CD8-positive, alpha-beta T cell (primary cell): ENCODE measurements at places on chromosomes 5 and 9.
A peak's percentile ranks its signal among the peaks of the same experiment; 100 is the strongest.

- no peak for DNase-seq
Measured at GRCh38 chr5:93589829-93590215, 6.8 kb downstream of the NR2F1 start.

DNA sequence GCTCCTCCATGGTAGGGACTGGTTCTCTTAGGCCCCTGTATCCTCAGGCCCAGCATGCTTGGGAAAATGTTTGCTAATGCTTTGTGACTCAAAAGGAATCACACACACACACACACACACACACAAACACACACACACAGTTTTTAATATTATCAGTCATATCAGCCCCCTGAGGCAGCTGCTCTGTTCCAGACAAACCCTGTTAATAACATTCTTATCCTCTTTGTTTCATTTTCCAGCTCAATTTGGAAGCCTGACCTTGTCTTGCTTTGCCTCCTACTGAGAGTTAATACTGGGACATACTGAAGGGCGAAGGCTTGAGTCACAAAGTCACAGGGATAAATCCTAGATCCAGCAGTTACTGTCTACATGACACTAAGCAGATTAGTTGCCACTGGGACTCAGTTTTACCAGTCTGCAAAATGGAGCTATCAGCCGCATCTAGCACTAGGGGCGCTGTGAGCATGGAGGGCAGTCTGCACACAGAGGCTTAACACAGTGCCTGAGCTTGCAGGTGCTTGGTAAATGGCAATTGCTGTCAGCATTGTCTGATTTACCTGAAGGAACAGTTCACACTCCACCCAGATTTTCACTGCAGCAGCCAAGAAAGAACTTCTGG lies 37.1 kb upstream of the KCNMB1 start:
- no peak for DNase-seq

DNA sequence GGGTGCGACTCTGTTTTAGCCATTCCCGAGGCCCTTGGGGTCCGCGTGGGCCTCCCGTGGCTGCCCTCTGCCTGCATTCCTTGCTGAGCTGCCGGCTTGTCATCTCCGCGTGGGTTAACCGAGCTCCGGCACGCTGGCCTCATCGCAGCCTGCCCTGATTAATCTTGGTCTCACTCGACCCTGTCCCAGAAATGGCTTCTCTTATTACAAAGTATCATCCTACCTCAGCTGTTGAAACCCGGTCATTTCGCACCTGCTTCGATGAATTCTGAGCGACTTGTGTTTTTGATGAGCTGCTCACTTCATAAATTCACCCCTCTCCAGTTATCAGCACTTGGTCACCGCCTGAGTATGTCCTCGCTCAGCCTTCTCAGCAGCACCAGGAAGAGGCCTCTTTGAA lies 123.5 kb upstream of the EGFLAM start:
- DNase-seq = no peak

GRCh38 chr5:60826653-60827052 lies 17.4 kb downstream of the ELOVL7 start:
- DNase-seq = no peak

DNA sequence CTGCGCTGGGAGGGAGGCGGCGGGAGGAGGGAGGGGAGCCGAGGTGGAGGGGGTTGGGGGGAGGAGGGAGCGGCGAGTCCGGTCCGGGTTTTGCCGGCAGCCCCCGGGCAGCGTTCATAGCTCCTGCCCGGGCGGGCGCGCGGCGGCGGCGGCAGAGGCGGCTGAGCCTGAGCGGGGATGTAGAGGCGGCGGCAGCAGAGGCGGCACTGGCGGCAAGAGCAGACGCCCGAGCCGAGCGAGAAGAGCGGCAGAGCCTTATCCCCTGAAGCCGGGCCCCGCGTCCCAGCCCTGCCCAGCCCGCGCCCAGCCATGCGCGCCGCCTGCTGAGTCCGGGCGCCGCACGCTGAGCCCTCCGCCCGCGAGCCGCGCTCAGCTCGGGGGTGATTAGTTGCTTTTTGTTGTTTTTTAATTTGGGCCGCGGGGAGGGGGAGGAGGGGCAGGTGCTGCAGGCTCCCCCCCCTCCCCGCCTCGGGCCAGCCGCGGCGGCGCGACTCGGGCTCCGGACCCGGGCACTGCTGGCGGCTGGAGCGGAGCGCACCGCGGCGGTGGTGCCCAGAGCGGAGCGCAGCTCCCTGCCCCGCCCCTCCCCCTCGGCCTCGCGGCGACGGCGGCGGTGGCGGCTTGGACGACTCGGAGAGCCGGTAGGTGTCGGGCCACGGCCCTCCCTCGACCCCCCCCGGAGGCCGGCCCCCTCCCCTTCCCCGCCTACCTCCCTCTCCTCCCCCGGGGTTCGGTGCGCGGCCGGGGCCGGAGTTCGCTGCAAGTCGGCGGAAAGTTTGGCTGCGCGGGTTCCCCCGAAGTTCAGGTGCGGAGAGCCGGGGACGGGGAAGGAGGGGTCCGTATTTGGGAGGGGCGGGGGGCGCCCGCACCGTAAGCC lies at the start of gene CXXC5:
CXXC5 (plus strand) TSS at position 145 of the 877 bp plus-strand sequence. CDS start 32,175 bp downstream, outside the sequence.
- peak; percentile 82 for DNase-seq

DNA sequence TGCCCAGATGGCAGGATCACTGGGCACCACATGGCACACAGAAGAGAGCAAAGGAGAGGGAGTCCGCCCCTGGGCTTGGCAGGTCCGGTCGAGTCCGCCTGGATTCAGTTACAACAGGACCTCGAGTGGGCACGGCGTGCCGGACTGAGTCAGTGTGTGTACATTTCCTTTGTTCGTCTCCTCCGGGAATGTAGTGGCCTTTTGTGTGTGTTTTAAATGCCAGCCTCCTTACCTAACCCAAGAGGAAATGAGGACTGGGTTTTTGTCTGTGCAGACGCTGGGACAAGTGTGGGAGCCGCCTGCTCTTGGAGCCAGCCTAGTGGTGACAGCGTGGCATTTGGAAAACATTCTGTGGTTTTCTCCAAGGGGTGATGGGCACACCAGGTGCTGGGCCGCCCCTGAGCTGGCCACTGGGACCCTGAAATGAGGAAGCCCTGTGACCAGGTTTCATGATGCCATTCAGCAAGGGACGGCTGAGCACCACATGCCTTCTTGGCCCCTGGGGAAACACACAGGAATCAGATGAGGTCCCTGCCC lies 9.6 kb downstream of the NEK6 start:
- DNase-seq = no peak

- no peak for DNase-seq
Measured at GRCh38 chr5:138022912-138023311, 10.0 kb downstream of the FAM13B start.

- DNase-seq = no peak
Measured at GRCh38 chr9:125794708-125795107, 47.5 kb downstream of the PBX3 start.

DNA sequence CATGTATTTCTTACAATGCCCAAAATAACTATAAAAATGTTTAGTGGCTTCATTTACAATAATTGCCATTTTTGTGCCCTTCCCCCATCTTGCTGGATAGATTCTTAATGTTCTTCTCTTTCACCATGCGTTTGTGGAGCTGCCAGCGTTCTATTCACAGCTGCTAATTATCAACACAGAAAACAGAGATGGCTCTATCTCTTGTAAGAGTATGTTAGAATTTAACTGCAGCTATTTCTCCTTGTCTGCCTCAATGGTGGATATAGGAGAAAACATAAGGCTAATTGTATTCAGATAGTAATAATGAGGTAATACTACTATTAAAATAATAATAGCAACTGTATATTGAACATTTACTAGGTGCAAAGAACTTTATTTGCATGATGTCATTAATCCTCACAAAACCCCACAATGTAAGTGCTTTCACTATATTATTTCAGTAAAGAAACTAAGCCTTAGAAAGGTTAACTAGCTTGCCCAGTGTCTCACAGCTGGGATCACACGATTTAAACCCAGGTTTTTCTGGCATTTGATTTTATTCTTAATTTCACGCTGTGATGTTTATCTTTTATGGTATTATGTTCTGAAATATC lies 50.1 kb downstream of the JAKMIP2 start:
- DNase-seq = no peak

GRCh38 chr5:35194635-35195471 lies 35.4 kb downstream of the PRLR start:
- DNase-seq = no peak

GRCh38 chr9:96651626-96652025 lies 3.5 kb downstream of the PRXL2C start:
- no peak for DNase-seq

DNA sequence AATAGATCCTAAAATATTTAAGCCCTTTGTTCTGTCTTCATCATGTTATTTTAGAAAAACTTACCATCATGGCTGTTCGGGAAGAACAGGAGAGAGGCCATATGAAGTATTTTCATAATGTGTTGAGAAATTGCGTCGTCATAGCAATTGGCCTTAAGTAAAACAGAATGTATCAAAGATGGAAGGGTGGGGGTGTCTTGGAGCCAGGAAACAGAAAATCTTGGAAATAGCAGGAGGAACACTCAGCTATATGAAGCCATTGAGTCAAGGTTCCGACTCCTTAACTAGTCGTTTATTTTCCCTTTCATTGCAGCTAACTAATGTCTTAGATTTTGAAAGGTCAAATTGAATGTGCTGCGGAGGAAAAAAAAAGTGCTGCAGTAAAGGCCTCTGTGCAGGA lies 1.3 kb downstream of the SPTAN1 start:
- DNase-seq = no peak

GRCh38 chr5:168740811-168741213 lies 161.6 kb upstream of the PANK3 start:
- DNase-seq = no peak

GRCh38 chr9:129885018-129885669 lies 49.9 kb downstream of the USP20 start:
- peak; percentile 55 for DNase-seq

GRCh38 chr9:132789719-132790118 lies 88.4 kb downstream of the AK8 start:
- no peak for DNase-seq

GRCh38 chr5:175003531-175003930 lies 279.1 kb downstream of the MSX2 start:
- no peak for DNase-seq

GRCh38 chr9:99368341-99369326 lies 146.6 kb downstream of the SEC61B start:
- no peak for DNase-seq

DNA sequence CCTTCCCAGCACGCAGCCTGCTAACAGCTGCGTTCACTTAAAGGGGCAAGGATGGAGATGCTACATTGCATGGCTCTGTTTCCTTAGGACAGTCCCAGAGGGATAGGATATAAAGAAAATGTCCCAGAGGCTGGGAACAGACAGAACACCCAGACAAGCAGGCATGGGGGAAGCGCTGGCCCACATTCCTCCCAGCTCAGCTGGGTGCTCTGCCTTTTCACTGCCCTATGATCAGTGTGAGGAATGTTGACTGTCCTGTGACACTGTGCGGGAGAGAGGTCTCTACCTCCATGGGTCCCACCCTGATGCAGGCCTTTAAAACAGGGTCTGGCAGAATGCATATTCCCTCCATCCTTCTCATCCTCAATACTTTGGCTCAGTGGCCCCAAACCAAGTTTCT lies 459.4 kb upstream of the DMAC1 start:
- no peak for DNase-seq

GRCh38 chr9:91210318-91210717 lies 151.4 kb downstream of the AUH start:
- no peak for DNase-seq

GRCh38 chr5:61617039-61617438 lies 285.0 kb downstream of the ZSWIM6 start:
- DNase-seq = no peak

GRCh38 chr9:129309906-129310305 lies 131.8 kb upstream of the IER5L start:
- no peak for DNase-seq

- no peak for DNase-seq
Measured at GRCh38 chr5:172600571-172600970, 40.5 kb upstream of the NEURL1B start.

GRCh38 chr9:101566904-101567724 lies 27.7 kb downstream of the PPP3R2 start:
- no peak for DNase-seq

GRCh38 chr9:31153250-31153840 lies 1231.1 kb upstream of the ACO1 start:
- DNase-seq = no peak

- DNase-seq = no peak
Measured at GRCh38 chr9:37602817-37603216, 10.4 kb upstream of the TOMM5 start.

GRCh38 chr9:78439190-78439865 lies 142.4 kb downstream of the PSAT1 start:
- peak; percentile 46 for DNase-seq

DNA sequence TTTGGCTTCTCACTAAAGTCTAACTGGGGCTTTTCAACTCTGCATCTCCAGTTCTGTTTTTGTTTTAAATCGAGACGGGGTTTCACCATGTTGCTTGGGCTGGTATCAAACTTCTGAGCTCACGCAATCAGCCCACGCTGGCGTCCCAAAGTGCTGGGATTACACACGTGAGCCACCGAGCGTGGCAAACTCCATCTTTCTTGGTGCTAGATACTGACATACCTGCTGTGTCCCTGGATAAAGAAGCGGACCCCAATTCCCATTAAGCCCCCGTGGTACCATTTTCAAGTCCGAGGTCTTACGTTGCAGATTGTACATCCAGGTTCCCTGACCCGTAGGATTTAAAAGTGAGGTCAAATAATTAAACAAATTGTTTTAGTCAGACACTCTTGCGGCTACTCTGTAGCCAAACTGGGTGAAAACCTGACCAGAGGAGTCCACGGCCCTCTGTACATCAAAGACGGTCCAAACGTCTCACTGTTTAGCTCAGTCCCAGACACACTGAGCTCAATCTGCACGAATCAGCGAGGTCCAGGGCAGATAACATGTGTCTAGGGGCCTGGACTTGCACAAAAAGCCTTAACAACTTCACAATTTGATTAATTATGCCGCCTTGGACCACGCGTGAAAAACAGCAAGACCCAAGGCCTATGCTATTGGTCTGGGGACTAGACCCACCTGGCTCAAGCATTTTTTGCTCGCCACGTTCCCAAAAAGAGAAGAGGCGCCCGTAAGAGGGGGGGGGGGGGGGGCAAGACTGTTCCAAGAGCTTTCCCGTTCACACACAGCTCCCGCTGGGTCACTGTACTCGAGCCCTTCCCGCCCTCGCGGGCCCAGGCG lies 727 bp upstream of the DNAJA1 start:
- DNase-seq = no peak

DNA sequence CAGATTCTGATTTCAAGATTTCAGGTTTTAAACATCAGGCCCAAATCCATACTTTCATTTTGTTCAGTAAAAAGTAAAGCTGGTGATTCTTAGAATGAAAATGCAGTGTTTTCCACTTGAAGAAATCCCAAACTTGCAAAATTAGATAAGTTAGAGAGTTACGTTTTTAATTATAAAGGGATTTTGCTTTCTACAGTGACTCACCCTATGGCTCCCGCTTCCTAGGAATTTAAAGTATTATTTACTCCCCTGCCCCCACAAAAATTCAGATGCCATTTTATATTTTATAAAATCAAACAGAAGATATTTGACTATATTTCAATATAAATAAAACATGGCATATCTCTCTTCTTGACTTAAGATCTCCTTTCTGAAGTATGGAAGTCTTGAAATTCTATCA lies 402.9 kb downstream of the ZSWIM6 start:
- DNase-seq = no peak

- no peak for DNase-seq
Measured at GRCh38 chr5:67238191-67238590, 41.6 kb upstream of the CD180 start.
